ENCODE measurements at places on chromosomes 2 and 18.

GRCh38 chr2:144349674-144350073 is 170.2 kb downstream of the ZEB2 start:
- no peak for DNase-seq

DNA sequence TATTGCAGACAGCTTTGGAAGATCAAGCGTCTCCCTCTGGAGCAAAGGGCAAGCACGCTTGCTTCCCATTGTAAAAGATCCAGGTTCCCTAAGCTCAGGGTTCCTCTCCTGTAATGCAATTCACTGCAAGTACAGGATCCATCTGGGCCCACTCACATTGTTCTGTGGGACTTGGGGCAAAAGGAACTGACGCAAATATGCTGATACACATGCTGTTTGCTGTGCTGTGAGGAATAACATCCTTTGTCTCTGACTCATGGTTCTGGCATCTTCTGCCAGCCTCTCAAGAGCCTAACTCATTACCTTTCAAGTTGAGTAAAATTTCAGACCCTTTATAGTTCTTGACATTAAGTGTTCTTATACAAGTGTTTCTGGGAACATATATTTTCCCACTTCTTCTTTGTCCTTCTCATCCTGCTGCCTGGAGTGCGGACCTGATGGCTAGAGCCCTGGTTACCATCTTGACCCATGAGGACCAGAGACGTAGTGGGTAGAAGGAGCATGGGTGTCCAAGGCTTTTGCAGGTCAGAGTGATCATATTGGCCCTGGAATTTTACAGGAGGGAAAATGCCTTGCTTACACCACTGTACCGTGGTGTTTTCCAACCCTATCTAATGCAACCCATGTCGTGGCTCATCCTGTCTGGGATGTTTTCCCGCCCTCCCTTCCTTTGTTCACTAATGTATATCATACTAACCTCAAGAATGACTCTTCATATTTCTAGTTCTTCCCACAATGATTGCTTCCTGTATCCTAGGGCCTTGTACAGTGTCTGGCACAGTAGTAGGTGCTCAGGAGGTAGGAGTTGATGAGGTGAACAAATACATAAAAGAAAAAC is 145.7 kb upstream of the GLI2 start:
- no peak for DNase-seq

DNA sequence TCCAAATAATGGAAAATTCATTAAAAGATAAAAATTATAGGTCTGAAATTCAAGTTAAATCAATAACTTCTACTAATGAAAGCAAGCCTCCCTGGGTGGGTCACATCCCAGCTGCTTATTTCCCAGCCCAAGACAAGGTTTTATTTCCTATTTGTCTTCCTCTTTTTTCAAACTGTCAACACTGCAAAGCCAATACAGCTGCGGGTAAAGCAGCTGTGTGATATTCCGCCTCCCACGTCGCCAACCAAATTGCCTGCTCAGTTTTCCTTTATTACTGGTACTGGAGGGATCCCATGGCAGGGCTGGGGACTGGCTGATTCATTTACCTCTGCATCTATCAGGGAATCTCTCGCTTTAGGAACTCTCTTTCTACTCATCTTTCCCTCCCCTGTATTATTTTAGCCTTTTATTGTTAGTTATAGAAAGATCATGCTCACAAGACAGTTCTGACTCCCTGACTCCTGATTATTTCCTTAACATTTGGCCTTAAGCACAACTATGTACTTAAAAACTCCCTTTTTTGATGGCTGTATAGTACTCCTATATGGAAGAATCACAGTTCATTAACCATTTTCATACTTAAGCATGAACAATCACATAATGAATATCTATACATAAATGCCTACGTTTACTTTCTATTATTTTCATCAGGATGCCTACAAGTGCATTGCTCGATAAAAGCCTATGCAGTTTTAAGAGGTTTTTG is 253.1 kb downstream of the CDCA7 start:
- no peak for DNase-seq

GRCh38 chr2:64105670-64106461 is 38.4 kb downstream of the PELI1 start:
- DNase-seq = no peak

DNA sequence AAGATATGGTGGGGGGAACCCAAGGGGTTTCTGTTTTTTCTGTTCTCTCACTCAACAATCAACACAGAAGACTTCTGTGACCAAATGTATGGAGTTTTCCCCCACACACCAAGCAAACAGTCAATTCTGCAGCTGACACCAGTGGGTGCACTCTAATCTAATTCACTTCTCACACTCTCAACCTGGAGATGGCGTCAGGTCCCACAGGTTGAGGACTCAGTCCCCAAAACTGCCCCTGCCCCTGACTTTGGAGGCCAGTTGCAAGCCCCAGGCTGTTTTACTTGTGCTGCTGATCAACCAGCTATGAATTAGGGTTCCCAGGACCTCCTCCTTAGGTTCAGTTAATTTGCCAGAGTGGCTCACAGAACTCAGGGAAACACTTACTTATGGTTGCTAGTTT is 6.2 kb downstream of the RNU2-63P start:
- no peak for DNase-seq

DNA sequence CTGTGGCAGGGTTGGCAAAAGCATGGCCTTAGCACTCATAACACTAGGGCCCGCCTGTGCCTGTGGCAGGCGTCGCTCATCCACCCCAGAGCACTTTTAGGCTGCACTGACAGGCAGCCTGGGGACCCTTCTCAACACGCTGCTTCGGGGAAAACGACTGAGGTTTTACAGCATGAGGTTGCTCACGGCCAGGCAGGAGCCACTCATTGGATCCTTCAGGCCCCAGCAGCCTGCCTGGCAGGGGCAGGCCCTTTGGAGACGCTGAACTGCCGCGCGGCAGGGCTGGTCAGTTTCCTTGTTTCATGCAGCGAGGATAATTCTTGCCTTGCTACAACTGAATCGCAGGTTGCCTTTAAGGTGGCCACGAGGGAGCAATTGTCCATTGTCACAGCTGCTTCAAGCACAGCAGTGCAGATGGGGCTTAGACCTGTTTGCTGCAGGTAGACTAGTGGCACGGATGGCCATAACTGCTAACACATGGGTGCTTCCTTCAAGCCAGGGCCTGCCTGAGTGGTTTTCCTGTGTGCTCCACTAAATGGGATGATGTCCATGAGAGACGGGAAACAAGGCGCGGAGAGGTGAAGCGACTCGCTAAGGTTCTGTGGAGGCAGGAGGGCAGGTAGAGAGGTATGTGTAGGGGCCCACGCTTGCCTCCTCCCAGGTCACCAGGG is 49.9 kb upstream of the HS6ST1 start:
- DNase-seq = no peak

GRCh38 chr2:15670469-15670868 is 78.8 kb downstream of the DDX1 start:
- DNase-seq = no peak

All from substantia nigra (tissue), 51 donors.